ENCODE measurements at places on chromosomes 5 and 9.

GRCh38 chr9:112032009-112032408 lies 135.4 kb downstream of the UGCG start:
- DNase-seq, result no peak

DNA sequence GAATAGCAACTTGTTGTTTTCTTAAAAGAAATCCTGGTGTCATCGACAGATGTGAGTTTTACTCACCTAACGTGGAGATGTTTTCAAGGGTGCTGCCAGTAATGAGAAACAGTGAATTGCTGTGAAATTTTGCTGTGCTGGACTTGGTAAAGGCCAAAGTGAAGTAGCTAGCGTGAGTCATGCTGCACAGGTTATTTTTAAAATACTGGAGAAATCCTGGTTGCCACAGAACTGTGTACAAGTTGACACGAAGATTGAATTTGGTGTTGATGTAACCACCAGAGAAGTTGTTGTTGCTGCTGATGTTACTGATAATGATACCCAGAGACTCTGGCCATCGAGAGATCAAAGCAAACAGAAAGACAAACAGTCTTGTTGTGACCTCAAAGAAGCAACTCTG lies 187.9 kb upstream of the NFIL3 start:
- no peak for DNase-seq

DNA sequence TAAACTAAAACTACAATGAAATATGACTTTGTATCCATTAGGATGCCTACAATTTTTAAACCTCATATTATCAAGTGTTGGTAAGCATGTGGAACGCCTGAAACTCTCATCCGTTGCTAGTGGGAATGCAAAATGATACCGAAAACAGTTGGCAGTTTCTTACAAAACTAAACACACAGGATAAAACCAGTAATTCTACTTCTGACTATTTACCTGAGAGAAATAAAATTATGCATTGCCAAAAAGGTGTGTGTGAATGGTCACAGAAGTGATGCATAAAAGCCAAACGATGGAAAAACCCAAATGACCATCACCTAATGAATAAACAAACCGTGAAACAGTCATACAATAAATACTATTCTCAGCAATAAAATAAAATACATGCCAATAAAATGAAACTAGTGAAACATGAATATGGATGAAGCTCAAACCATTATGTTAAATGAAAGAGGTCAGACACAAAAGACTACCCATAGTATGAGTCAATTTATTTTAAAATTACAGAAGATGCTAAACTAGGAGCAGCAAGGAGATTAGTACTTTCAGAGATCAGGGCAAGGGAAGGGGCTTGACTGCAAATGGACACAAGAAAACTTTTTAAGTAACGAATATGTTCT lies 13.4 kb downstream of the AUH start:
- no peak for DNase-seq

DNA sequence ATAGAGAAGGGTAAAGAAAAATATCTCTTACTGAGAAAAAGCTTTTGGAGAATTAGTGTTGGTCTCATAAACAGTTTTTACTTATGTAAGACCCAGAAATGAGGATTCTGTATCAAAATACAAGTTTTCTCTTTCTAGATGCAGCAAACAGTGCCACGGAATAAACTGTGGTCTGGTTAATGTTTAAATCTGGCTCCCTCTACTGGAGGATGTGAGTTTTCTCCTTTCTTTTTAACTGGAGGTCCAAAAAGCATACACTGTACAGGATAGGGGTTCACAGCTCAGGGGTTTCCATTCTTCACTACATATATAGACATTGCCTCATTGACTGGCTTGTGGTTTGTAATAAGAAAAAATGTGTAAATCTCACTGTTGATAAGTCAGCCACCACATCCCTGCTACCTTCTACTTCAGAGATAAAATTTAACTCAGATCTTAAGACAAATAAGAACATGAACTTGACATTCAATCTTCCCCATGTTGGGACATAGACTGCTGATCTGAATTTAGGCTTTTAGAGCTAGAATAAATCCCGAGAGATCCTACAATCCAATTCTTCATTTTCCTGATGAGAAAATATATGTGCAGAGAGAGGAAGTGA lies 98.9 kb downstream of the CFAP95 start:
- DNase-seq, result peak; percentile 52
